ENCODE measurements at places on chromosomes 1 and 21.

- no peak for DNase-seq
Observed at GRCh38 chr1:161733526-161733925, 12.2 kb downstream of the FCRLB start.

GRCh38 chr1:115057661-115058254, 28.1 kb downstream of the TSHB start:
- no peak for DNase-seq

DNA sequence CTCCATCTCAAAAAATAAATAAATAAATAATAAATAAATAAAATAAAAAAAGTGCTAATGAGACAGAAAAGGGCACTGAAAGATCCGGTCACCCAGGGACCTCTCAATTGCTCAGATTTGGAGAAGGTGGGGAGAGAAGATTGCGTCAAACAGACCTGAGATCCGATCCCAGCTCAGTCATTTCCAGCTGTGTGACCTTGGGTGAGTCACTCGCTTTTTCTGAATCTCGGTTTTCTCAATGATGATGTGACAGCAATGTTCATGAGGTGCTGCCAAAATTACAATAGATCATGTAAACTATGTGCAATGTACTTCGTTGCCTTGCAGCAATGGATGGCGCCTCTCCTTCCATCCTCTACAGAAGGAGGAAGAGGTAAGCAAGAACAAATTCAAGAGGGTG, 11.1 kb upstream of the MEF2D start:
- DNase-seq = peak; percentile 68

GRCh38 chr21:44094832-44095231, 12.4 kb upstream of the PWP2 start:
- no peak for DNase-seq

- DNase-seq = no peak
Observed at GRCh38 chr1:205604059-205604458, 27.8 kb downstream of the ELK4 start.

- DNase-seq = no peak
Observed at GRCh38 chr1:27427816-27428315, 35.4 kb downstream of the GPR3 start.

DNA sequence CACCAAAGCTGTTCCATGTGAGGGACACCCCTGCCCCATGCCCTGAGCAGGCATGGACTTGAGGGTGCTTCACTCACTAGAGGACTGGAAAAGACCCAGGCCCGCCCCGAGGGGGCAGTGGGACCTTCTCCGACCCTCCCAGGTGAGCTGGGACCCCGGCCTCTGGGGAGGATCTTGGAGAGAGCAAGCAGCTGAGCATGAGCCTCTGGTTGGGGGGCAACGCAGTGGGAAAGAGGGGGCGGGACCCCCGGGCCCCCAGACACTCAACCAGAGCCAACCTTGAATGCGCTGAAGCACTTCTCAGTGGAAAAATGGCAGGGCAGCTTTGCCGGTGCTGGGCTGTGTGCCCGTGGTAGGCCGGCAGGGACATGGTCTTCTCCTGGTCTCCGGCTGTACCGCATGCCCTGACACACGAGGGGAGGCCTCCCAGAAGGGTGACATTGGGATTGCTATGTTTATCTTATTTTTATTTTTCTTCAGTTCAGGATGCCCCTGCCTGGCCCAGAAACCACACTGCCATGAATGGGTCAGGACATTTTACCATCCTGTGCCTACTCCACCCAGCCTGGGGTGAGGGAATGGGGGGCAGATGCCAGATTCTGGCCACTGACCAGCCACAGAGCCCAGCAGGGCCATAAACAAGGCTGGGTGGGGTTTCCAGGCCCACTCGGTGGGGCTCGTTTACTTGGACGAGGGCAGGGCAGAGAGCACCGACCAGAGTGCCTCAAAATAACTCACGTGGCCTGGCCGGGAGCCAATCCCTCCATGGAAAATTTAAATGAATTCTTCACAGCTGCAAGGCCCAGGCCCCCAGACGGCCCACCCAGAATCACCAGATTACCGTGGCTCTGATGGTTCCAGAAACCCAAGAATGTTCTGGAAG, 17.2 kb upstream of the LAPTM5 start:
- DNase-seq = no peak

GRCh38 chr1:194215448-194215847, 1029.0 kb upstream of the B3GALT2 start:
- DNase-seq = no peak

DNA sequence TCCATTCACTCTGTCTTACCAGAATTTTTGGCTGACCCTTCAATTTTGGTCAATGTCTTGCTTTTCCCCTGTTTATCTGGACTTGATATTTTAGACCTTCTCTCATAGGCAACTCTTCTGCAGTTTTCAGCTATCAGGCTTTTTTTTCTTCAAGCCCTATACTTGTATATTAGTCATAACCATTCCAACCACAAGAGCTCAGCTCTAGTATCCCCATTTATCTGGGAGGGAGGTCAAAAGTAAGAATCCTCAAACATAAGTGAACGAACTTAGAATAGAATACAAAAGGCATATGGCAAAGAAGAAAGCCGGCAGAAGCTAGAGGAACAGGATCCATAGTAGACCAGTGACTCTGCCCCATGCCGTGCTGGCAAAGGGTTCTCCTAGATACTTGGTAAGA, 45.9 kb upstream of the TNFSF4 start:
- DNase-seq = no peak

GRCh38 chr1:37480125-37480466, 5.7 kb downstream of the ZC3H12A start:
- no peak for DNase-seq

GRCh38 chr21:26127918-26128317, 42.7 kb downstream of the APP start:
- DNase-seq = no peak

GRCh38 chr1:27299385-27300271, 22.3 kb upstream of the TMEM222 start:
- DNase-seq = no peak

DNA sequence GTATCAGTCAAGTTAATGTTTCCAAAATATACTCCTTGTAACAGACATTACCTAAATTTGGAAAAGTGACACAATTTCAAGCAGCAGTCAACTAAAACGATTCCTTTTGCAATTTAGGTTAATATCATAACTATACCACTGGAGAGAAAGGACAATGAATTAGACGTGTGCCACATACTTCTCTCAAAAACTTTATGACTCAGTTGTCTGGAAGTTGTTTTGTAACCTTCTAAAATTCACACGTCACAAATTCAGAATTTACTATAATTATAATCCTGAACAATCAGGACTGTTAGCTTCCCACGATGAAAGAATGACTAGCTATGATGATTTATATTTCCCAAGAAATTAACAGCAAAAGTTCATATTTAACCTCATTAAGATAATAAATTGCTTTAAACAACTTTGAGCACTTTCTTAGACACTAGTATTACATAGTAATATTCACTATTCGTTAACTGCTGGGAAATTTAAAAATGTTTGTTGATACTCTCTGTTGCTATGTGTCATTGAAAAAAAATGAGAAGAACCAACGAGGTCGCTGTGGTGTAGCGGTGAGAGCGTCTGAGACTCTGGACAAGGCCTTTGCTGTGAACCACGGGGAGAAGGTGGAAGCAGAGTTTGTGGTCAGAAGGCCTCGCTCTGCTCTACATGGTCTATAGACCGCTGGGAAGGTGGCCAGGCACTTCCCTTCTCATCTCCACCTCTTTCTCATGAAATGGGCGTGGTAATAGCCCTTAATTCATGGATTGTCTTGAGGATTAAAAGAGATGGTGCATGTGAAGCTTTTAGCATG, 27.9 kb upstream of the BATF3 start:
- peak; percentile 50 for DNase-seq

DNA sequence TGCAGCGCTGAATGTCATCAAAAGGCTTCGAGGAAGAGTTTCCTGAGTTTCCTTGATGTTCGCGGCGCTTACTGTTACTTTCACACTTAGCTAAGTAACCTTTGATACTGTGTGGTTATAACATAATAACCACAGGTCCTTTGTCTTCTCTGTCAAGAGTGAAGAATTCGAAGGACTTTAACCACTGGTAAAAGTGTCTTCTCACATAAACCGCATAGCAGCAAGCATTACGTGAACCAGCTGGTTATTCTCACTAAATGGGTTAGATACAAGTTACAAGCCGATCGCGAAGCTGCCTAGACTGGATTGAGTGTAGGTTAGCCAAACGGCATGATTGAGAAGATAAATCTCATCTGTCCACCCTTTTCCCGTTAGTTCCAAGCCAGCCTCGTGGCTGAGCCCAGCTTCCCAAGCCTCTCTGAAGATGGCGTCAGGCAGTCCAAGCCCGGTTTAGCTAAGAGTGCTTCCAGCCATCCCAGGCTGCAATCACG, 18.3 kb upstream of the IFNGR2 start:
- no peak for DNase-seq

DNA sequence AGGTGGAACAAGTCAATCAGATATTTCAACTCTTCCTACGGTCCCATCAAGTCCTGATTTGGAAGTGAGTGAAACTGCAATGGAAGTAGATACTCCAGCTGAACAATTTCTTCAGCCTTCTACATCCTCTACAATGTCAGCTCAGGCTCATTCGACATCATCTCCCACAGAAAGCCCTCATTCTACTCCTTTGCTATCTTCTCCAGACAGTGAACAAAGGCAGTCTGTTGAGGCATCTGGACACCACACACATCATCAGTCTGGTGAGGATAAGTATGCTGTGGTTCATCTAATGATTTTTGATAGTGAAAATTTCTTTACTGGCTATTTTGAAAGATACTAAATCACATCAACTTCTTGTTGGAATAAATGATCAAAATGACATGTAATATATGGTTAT, 67.7 kb upstream of the MPC2 start:
- no peak for DNase-seq

- no peak for DNase-seq
Observed at GRCh38 chr1:37723390-37724078, 31.2 kb downstream of the CDCA8 start.

DNA sequence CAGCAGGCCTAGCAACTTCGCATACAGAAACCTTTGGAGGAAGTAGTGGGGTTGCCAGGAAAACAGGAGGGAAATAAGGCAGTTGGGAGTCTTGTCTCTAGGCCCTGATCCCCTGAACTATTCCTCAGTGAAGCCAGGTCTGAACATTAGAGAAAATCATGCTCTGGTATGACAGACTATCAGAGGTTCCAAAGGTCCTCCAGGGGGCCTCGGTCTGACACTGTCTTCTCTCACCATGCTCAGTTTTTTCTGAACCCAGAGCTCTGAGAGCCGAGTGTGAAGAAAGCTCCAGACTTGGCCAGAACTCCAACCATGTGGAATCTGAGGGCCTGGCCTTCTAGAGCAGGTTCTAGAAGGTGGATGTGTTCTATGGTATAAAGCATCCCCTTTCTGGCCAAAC, 4.0 kb downstream of the TOMM40L start:
- DNase-seq = no peak

GRCh38 chr1:210332719-210333398, 4.2 kb downstream of the HHAT start:
- peak; percentile 81 for DNase-seq

- no peak for DNase-seq
Observed at GRCh38 chr1:207884266-207885029, 26.5 kb downstream of the CD34 start.

- DNase-seq = peak; percentile 88
Observed at GRCh38 chr1:1307923-1308755, at the start of the genes ACAP3 and PUSL1. ACAP3 (minus strand) TSS chr1:1307930; CDS start chr1:1307815, 115 bp downstream. PUSL1 (plus strand) TSS chr1:1308597; CDS start chr1:1308644, 47 bp downstream.

DNA sequence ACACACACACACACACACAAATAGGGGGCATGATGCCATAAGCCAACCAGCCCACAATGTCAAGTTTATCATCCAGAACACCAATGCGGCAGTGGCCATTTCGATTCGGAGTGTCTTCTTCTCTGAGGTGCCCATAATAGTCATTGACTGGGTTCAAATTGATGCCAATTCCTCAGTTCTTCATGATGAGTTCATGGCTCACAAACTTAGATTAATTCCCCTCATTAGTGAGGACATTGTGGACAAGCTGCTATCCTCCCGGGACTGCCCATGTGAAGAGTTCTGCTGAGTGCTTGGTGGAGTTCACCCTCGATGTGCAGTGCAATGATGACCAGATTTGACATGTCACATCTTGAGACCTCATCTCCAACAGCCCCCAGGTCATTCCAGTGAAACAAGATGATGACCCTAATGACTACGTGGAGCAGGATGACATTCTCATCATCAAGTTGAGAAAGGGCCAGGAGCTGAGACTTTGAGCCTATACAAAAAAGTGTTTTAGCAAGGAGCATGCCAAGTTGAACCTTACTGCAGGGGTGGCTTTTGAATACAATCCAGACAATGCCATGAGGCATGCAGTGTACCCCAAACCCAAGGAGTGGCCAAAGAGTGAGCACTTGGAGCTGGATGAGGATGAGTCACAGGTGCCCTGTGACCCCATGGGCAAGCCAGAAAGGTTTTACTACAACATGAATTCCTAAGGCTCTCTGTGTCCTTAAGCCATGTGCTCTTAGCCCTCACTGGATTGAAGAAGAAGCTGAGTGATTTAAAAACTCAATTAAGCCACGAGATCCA, 211.6 kb upstream of the SAMSN1 start:
- DNase-seq = no peak

DNA sequence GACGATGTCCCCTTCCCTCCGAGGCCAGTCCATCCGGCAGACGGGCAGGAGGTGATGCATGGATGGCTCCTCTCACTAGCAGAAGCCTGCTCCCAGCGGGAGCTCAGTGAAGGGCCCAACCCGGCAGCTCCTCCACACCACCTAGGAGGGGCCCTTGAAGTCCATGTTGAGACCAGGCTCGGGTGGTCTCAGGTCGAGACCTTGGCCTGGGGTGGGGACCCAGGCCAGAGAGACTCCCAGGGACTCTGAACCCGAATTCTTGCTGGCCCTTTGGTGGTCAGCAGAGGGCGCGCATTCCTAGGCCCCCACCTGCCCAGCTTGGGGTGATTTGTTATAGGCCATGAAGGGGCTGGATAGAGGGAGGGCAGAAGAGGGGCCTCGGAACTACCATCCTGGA, 642 bp upstream of the NT5C1A start:
- no peak for DNase-seq

DNA sequence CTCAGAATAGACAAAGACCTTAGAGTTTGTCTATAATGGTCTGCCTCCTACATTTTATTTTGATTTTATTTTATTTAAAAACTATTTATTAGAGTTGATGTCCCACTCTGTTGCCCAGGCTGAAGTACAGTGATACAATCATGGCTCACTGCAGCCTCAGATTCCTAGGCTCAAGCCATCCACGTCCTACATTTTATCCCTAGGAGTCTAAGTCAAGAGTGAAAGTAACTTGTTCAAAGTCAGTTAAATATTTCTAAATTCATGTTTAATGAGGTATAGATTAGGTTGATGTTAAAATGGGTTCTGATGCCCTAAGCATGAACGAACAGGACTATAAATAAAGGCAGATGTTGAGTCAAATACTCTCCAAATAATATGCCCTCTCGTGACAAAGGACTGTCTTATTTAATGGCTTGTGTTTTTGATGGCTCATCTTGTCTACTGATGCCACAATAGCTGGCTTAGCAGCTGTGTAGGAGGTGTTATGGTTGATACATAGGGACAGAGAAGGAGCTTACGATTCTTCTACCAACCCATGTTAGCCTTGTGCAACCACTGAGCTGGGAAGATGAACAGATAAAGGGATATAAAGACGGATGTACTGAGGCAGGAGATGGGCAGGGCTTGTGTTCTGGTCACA, 66.0 kb upstream of the CR1L start:
- no peak for DNase-seq

- DNase-seq = no peak
Observed at GRCh38 chr21:32312976-32313375, 14.3 kb downstream of the MRAP start.

All from stimulated activated CD4-positive, alpha-beta T cell treated with anti-CD3 and anti-CD28 coated beads, Interleukin-1b, Interleukin-23, amount 100 ng/mL, for 48 hours (primary cell).